ENCODE measurements at places on chromosomes 12 and 14. TPM values are rescaled to one million over a fixed set of nuclear protein-coding genes. Genes with fewer than 3 reads are reported as not detected.

The LTBP2 gene
- total RNA-seq: 4.0 TPM

- DNase-seq: no peak
Measured at GRCh38 chr14:103512701-103513611, 9.7 kb downstream of the CKB start.

DNA sequence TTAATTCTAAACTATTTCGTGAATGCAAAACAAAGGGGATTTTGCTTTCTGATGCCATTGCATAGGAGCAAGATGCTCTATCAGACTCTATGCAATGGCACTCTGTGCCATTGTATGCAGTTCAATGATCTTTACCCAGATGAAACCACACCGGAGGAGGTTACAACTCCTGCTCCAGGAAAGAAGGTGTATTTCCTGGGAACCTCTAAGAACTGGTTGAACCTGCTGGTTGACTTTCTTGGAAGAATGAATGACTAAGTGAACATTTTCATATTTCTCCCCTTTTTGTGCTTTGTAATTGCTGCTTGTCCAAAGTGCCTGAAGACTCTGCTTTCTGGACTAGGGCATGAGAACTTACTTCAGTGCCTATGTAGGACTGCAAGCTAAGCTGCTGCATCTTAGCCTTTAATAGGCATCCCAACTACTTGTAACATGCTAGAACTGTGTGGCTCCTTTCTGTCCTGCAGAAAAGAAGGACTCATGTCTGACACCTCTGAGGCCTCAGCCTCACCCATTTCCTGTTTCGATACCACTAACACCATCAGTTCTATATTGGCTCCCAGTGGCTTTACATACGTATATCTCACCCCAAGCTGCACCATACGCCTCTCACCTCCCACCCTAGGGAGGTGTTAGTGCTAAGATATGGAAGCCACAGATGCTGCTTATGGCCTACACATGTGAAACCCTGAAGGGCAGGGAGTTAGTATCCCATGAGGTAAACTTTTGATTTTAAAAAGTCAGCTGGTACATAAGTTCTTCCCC, 193.5 kb upstream of the CNOT2 start:
- DNase-seq: no peak

DNA sequence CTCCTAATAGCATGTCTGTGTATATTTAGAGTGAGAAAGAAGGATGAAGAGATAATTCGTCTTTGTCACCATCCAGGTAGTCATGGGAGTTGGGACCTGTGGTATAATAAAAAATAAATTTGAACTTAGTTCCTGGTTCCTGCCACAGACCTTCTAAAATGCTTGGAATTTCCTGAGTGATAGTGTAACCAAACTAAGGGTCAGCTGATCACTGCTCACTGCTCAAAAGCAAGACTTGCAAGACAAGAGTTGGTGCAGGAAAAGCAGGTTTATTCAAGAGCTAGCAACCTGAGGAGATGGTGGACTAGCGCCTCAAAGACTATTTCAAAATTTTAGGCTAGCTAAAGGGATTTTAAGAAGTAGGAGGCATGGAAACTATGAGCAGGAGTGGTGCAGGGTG, 19.1 kb downstream of the ANG start:
- no peak for DNase-seq

- no peak for DNase-seq
Measured at GRCh38 chr14:22791301-22791700, 23.9 kb downstream of the SLC7A7 start.

DNA sequence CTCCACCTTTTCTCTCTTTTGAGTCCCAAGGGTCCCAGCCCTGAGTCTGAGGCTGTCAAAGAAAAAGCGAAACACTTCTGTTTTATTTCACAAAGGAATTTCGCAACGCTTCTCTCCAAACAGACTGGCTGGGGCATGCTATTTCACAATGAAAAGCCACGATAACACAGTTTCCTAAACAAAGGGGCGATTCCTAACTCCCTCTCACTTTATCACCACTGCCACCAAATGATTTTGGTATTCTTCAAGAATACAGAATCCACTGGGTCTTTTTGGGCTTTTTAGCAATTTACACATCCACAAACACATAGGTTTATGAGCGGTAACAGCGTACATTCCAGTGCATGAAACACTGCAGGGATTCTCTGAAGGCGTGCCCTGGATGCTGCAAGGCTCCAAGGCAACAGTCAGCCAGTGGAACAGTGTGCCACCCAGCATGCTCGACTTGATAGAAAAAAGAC, 161.2 kb downstream of the DAD1 start:
- no peak for DNase-seq

DNA sequence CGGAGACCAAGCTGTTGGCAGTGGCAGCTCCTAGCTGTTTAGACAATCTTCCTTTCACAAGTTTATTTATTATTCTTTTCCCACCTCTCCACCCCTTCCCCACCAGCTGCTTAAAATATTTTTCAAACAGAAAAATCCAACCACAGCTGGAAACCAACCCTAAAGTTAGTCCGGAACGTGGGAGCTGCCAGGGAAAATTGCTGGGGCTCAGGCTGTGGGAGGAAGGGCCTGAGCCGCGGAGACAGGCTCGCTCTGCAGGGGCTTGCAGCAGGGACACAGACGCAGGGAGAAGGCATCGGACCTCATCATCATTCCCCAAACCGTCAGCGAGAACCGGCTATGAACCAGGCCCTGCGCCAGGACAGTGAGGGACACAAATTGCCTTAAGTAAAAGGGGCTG, 16.1 kb upstream of the TMEM106C start:
- no peak for DNase-seq

All from dorsolateral prefrontal cortex (tissue), 122 donors.